ENCODE measurements at places on chromosomes 16 and 17.

GRCh38 chr16:12609937-12610699, 193.6 kb downstream of the CPPED1 start:
- no peak for DNase-seq

DNA sequence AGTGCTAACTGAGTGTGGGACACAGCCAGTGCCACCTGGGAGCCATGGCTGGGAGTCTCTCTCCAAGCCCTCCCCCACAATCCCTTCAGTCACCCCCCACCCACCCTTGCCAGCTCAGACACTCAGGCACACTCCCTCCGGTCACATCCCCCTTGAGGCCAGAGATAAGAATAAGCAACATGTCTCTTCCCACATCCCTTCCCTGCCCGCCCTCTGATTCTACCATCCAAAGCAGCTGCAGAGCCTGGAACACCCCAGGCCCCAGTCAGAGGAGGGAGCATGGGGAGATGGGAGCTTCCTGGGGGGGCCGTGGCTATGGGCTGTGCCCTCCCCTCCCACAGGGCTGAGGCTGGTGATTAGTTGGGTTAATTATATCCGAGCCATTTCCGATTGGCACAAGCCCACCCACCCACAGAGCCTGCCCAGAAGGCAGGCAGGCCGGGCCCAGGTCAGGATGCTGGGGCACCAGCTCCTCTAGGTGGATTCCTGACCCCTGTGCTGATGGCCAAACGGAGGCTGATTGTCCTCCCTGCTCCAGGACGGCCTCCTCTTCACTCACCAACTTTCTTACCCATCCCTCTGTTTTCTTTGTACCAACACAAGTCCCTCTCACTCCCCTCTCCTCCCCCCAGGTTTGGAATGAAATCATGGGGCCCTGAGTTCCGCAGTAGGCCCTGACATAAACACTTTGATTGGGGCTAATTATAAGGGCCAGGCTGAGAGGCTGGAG, 28.6 kb upstream of the MEIOC start:
- DNase-seq: no peak

- DNase-seq: peak; percentile 52
These were observed 1.6 kb upstream of the EFTUD2 start for GRCh38 chr17:44900894-44901293.

DNA sequence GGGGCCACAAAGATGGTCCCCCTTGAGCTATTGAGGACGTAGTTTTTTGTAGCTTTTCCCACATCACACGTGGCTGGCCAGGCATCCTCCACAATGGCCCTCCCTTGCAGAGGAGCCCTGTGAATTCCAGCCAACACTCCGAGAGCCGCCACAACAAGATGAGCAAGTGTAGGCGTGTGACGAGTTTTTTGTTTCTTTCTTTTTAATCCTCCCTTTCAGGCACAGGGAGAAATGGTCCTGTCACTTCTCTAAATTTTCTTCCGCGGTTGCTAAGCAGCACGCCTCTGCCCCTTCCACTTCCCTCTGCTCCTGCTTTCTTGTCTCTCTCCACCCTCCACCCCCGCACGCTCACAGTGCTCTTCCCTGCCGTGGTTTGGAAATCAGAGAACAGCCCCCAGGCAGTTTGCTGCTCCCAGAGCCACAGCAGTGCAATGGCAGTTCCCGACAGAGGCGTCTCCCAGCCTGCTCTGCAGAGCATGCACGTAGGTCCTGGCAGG, 68.0 kb upstream of the MRTFB start:
- DNase-seq: peak; percentile 50

DNA sequence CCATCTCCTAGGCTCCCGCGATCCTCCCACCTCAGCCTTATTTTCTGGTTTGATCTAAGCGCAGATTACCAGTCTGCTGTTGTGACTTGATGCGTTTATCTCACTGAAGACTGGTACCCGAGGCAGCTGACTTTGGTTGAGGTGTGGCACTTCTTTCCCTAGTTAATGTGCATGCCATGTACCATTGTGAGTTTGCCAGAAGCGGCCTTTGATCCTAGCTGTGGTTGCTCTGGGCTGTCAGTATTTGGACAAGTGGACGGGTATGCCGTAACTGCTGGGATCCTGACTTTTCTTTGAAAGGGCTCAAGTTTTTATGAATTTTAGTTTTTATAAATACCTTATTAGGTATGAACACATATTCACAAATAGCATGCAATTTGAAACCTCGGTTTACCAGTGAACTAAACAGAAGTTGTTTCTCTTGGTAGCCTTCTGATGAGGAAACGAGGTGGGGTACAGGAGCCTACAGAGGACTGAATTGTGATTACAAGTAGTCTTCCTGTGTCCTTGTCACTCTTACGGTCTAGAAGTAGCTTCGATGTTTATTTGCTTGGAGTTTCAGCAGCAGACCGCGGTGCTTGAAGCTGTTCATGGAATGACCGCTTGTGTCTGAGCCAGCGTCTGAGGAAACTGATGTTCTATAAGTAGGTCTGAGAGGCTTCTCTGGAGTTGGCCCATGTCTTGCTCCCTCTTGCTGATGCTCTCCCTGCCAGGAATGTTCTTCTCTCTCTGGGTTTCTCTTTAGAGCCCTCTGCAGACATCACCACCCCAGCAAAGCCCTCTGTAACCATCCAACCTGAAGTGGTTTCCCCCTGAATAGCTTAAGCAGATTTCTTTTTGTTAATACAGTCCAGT, 40.0 kb downstream of the SEC14L1 start:
- no peak for DNase-seq
